NCI-H146 (cell line): ENCODE measurements at places on chromosomes 16 and 17.

DNA sequence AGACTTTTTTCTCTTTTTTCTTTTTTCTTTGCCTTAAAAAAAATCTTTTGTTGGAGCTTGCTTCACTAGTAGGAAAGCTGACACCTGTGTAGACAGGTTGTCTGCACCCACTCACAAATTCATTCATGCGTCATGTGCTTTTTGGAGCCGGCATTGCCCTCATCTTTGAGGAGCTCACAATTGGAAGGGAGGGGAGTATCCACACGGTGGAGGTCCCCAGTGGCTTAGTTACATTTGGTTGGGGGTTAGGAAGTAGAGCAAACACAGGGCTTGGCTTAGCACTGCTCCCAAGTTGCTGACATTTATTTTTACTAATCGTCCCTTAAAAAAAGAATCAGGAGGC lies 18.7 kb upstream of the MEIOB start:
- DNase-seq, result no peak

DNA sequence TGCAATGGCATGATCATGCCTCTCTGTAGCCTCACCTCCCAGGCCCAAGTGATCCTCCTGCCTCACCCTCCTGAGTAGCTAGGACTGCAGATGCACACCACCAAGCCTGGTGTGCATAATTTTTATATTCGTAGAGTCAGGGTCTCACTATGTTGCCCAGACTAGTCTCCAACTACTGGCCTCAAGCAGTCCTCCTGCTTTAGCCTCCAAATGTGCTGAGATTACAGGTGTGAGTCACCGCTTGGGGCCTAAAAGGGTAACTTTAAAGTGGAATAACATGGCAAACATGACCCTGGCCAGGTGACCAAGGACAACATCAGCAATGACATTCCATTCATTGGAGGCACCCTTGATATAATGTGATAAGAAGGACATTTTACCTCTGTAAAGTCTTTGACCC lies 26.1 kb downstream of the HSBP1 start:
- DNase-seq, result no peak

DNA sequence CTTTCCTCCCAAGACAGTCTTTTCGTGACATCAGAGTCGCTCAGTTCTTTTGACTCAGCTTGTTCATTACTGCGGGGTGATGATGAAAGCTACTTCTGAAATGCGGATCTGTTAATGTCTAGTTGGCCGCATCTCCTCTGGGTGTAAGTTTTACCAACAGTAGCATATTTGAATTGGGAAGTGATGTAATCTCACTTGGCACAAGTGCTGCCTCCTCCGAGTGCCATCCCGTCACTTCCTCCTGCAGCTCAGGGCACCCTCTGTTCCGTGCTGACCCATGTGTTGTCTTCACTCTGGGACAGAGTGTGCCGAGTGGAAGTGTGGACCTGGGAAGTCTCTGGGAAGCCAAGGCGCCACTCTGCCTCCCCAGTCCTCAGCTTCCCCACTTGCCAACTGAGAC lies 8.9 kb downstream of the ADAD2 start:
- no peak for DNase-seq

- DNase-seq, result peak; percentile 7
Measured at GRCh38 chr17:54754560-54754959, 146.1 kb upstream of the TOM1L1 start.

DNA sequence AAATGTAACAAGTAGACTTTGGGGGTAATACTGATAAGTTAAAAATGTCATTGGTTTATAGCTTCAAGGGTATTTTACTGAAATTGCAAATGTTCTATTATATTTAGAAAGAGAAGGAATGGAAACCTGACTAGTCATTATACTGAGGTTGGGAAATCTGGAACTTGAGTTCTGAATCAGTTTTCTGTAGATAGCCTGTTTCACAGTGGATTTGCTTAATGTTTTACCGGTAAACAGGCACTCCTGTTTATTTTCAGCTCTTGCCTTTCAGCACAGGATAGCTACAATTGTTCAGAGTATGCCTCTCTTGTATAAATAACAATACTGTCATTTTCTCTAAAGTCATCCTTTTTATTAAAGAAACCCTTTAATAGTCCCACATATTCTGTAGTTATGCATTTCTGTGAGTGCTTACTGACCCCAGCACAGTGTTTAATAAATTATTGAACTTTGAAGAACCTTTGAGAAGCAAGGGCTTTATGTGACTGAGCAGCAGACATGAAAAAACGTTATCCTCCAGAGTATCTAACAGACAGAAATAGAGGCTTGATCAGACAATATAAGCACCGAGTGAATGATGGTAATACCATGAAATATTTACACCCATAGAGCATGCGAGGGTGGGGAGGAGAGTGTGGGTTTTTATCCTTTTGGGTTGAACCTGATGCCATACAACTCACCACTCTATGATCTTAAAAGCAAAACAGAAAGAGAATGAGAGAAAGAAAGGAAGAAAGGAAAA lies 58.2 kb downstream of the FTO start:
- DNase-seq, result no peak

GRCh38 chr16:87032554-87032953 lies 284.6 kb downstream of the C16orf95 start:
- DNase-seq, result no peak

DNA sequence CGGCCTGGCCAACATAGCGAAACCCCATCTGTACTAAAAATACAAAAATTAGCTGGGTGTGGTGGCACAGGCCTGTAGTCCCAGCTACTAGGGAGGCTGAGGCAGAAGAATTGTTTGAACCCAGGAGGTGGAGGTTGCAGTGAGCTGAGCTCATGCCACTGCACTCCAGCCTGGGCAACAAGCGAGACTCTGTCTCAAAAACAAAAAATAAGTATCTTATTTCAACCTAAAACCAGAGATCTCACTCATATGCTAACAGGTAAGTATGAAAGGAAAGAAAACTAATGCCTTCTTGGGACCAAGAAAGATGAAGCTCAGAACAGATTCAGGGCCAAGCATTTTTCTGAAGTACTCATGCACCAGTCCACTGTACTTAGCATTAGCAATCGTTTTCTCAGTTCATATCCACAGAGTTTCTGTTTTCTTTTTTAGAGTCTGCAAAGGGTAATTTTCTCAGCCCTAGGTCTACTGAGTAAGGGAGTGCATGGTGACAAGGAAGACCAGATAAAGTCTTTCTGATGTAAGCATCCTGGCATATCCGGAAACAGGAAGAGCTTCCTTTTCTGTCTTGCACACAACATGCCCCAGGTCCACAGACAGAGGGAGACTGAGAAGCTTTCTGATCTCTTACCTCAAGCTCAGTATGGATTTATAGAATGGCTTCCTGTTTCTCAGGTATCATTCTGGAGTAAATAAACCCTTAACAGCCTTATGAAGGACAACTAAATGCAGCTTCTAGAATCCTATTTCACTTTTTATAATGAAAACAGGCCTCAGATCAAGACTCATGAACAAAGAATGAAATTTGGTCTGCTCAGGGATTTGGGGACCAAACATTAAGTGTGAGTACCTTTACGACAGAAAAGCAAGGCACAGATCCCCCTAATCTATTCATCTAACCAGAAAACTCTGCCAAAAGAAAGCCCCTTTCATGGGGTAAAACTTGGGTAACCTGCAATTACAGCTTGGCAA lies 38.7 kb upstream of the FOXJ1 start:
- no peak for DNase-seq

DNA sequence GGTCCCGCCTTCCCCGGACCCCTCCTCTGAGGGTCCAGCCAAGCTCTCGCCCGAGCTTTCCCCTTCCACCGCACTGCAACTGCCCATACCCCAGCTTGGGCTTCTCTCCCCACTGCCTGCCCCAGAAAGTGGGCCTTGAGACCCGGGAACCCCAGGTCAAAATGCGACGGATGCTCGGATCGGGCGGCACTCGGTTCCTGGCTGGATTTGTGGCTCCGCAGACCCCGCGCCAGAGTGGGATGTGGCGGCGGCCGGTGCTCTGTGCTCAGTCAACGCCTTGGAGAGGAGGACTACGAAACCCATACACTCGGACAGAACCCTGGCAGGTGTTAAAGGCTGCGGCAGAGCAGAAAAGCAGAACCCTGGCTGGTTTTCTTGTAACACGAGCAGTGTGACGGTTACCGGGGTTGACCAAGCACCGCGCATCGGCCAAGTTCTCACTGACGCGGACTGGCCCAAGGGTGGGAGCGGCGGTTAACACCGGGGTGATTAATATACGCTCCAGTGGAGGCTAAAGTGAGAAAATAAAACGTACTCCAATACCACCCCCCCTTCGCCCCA lies 885 bp upstream of the SLFN13 start:
- no peak for DNase-seq

- no peak for DNase-seq
Measured at GRCh38 chr17:40092581-40092980, 7.8 kb downstream of the NR1D1 start.

GRCh38 chr16:66369055-66369592 lies 2.6 kb downstream of the CDH5 start:
- DNase-seq, result no peak

DNA sequence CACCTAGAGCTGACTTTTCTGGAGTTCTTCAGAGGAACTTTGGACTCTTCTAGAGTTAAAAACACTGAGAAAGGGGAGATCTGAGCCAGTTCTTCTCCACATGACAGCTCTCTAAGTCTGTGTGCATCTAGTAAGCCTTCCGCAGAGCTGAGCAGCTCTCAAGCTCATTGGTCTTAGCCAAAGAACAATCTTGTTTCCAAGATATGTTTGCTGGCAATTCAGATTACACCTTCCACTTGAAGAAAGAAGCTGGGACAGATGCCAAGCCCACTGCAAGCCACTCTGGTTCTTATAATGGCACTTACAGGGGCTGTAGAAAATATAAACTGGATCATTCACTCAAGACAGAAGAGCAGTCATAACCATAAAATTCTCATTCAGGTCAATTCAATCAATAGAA lies 134.1 kb upstream of the TOX3 start:
- DNase-seq, result no peak

DNA sequence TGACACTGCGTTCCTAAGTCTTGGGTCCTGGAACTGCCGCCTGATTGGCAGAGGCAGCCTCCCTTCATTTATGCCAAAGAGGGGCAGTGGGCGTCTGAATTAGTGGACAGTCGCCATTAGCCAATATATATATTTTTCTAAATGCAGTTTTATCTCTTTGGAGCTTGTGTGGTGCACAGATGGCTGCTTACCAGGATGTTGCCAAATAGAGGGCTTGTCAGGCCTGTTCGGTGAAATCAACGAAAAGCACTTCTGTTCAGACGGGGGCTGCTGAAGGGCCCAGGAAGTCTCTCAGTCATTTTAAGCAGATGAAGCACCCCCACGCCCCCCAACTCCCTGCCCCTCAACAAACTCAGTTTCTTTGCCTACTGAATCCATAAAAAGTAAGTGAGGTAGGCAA lies 66.0 kb downstream of the RAP1GAP2 start:
- DNase-seq, result no peak

- no peak for DNase-seq
Measured at GRCh38 chr16:85829171-85829719, 29.8 kb downstream of the COX4I1 start.

DNA sequence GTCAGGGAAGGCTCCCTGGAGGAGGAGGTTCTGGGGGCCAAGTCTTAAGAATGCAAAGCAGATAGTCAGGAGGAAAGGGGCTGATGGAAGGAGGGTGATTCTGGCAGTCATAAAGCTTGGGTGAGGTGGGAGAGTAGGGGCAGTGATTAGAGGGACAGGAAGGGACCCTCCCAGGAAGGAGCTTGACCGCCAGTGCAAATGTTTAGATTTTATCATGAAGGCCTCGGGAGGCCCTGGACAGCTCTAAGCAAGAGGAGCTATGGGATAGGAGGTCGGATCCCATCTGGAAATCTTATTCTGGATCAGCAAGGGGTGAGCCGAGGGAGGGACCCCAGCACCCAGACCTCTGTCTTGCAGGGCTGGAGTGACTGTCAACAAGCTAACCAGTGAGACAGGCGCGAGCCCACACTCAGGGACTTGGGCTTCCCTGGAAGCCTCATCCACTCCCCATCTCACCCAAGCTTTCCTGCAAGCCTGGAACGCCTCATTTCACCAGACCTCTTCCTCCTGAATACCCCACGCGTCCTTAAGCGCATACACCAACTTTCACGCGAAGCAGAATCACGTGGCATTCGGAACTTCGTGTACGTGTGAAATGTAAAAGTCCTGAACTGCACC lies 52.0 kb upstream of the CBX4 start:
- DNase-seq, result no peak

GRCh38 chr16:79943736-79944135 lies 343.2 kb upstream of the MAF start:
- no peak for DNase-seq

DNA sequence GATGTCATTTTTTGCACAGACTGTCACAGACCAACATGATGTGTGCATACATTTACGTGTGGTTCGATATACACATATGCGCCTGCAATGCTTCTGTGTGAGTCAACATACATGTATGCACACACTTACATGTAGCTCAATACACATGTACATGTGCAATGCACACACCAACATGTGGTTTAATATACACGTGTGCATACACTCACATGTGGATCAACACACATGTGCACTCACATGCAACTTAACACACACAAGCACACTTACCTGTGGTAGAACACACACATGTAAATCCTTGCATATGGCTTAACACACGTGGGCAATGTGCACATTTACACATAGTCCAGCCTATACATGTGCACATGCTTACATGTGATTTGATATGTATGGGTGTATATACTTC lies 97.5 kb downstream of the CYLD start:
- DNase-seq, result no peak

GRCh38 chr17:74328487-74328886 lies 2.5 kb downstream of the KIF19 start:
- DNase-seq, result no peak
